ENCODE measurements at places on chromosomes 13 and 19.

GRCh38 chr19:57682226-57682766 is 519 bp downstream of the ZNF551 start:
- DNase-seq: no peak

DNA sequence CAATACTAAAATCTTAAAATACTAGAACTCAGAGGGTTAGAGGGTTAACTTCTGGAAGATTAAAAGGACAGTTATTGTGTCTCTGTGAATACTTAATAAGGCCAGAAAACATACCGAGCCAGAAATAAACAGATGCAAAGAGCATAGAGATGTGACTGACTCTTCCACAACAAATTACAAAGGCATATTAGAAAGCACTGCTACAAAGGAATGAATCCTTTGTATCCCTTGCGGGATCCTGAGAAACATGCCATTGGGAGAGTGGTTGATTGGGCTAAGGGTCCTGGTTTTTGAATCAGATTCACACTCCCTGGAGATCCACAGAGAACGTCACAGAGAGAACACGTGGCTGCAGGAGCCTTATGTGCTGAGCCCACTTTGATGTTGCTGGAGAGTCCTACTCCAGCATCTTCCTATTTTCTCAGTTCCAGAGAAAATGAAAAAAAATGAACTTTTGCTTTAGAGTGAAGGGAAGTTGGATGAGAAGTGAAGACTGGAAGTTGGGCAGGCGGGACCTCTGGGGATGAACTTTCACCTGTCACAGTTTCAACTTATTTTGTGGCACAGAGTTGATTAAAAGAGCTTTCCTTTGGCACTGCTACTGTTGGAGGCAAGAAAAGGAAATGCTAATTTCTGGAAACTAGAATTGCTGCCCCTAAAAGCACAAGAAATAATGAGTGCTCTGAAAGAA is 309.9 kb downstream of the DCT start:
- DNase-seq: no peak

GRCh38 chr19:37329686-37330085 is 41.2 kb upstream of the ZNF527 start:
- DNase-seq: peak; percentile 44

DNA sequence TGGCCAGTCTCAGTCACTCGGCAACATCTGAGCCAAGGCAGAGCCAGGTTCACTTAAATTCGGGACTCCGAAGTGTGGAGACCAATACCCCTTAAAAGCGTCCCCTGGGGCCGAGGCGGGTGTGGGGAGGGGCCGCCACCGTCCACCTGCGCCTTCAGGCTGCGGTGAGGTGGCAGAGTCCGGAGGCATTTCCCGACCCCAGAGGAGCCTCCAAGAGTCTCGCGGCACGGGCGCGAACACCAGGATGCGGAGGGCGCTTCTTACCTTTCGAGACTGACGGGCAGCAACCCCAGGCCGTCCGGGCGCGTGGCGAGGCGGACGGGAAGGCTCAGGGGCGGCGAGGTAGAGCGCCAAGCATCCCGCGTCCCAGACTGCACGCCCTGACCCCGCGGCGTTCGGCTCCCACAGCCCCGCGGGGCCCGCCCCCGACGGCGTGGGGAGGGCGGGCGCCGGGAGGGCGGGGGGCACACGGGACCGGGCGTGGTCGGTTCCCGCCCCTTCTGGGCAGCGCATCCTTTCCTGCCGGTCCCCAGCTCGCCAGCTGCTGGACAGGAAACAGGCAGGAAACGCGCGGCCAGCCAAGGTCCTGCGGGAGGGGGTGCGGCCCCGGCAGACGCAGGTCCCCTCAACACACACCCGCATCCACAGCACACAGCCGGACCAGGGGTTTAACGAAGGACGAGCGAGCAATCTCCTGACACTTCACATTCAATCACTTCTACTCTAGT is at the start of gene THSD1:
THSD1 (minus strand) TSS at position 406 of the 728 bp plus-strand sequence. CDS start 3,572 bp downstream, outside the sequence.
- peak; percentile 54 for DNase-seq

DNA sequence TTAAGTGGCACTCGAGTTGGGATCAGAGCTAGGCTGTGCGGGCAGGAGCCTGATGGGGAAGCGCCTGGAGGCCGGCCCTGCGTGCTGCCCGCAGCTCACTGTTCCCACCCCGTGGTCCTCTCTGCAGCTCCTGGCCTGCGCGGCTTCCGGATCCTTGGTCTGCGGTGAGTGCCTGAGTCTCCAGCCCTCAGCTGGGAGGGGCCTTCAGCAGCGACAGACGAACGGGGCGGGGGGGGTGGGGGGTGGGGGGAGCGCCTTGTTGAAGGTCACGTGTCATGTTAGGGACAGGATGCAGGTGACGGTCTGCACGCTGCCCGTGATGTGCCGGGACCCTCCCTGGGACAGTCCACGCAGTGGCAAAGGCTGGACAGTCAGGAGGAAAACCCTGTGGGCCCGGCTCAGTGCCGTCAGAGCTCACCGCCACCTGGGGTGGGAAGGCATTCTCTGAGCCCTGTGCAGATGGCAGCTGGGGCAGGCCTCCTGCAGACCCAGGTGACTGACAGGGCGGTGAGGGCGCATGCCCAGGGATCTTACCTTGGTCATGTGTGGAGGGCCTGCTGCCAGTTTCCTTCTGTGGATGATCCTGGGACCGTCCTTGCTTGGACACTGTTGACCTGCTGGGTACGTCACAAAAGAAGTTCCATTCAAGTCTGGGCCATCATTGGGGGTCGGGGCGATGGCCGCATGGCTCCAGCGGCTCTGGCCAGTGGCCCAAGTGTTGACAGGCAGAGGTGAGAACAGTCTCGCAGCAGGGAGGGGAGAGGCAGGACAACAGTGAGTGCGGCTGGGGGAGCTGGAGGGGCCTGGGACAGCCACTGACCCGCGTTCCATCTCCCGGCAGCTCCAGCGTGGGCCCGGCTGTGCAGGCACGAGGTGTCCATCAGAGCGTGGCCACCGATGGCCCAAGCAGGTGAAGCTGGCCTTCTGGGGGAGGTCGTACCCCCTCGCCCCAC is 4.3 kb downstream of the NDUFS7 start:
- DNase-seq: no peak

DNA sequence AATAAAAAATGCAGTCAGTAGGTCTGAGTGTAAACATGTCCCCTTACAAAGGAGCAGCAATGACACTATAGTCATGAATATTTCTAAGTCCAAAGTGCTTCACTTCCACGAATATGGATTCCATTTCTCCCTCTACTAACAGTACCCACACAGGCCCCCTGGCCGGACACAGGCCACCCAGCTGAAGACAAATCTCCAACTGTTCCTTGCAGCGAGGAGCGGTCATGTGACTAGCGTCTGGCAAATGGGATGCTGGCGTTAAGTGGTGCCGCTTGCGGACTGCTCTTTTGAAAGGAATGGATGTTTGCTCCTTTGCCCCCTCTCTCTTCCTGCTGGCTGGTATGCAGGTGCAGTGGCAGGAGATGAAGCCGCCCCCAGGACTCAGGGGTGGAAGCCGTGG is 16.2 kb downstream of the PPP1R12C start:
- DNase-seq: no peak
